ENCODE measurements at places on chromosomes 5 and 9.

- no peak for DNase-seq
Observed at GRCh38 chr5:160183075-160183474, 46.2 kb upstream of the FABP6 start.

- no peak for DNase-seq
Observed at GRCh38 chr5:118791926-118792734, 196.2 kb downstream of the DTWD2 start.

GRCh38 chr9:122383992-122384461 lies 13.2 kb downstream of the PTGS1 start:
- no peak for DNase-seq

DNA sequence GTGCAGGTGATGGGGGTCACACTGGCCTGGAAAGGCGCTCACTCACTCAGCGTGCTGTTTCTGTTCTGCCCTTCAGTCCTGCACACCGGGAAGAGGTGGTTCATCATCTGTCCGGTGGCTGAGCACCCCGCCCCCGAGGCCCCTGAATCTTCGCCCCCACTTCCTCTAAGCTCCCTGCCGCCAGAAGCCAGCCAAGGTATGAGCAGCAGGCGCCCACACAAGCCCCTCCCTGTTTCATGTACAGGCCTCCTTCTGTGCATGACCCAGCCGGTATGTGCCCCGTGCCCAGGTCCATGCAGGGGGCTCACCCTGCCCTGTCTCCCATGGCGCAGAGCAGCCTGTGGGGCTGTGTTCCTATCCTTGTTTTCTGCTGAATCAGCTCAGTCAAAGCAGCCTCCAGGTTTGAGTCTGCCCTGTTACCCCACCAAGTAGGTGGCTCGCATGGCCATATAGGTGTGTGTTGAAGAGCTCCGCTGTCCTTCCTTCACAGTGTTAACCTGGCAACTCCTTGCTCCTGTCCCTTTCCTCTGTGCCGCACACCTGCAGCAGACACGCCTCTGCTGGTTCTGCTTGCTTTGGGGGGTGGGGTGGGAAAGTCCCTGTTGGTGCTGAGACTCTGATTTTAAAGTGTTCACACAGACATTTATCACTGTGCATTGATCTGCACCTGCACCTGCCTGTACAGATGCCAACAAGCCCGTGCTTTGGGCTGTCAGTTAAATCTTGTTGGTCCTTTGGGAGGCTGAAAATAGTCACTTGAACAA lies 84.8 kb downstream of the WNK2 start:
- no peak for DNase-seq

DNA sequence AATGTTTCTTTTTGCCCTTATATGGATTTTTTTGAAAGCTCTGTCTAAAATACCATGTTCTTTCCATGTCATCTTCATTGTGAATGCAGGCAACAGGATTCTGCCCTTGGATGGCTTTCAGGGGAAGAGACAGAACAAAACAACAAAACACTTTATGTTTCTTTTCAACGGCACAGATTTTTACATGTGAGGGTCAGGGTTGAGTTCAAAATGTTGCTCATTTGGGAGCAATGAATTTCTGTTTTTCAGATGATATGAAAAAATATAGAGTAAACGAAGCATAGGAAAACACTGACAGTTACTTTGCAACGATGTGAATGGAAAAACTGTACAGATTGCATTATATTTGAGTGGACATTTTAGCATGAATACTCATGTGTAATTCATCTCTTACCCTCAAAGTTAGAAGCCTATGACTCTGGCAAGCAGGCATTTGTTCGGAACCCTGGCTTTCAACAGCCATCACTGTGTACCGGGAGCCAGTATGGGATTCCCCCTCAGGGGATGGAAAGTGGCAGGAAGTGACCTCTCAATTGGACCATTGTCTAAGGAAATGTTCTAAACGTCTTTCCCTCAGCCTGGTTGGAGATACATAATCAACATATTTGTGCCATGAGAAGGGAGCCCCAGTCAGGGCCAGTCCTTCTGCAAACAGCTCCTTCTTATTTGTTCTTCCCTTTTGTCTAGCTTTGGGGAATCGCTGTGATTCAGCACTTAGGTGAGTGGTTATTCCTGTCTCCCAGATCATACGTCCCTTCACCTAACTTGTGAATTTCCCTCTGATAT lies 153.9 kb upstream of the MEF2C start:
- DNase-seq: no peak

DNA sequence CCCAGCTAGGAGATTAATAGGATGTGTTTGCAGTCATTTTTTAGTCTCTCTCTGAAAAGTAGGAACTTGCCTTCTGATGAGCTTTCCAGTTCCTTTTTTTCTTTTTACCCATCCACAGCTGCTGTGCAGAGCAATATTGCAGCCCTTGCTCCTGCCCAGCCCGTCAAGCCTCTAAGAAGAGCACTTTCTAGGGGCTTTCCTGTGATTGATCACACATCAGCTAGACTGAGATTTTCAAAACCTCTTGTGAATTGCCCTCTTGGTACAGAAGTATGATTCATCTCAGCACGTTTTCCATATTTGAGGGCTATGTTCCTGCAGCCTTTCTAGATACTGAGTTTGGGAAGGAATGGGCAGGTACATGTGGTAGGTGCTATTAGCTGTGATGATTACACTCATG lies 93.9 kb downstream of the GALNT10 start:
- DNase-seq: no peak

DNA sequence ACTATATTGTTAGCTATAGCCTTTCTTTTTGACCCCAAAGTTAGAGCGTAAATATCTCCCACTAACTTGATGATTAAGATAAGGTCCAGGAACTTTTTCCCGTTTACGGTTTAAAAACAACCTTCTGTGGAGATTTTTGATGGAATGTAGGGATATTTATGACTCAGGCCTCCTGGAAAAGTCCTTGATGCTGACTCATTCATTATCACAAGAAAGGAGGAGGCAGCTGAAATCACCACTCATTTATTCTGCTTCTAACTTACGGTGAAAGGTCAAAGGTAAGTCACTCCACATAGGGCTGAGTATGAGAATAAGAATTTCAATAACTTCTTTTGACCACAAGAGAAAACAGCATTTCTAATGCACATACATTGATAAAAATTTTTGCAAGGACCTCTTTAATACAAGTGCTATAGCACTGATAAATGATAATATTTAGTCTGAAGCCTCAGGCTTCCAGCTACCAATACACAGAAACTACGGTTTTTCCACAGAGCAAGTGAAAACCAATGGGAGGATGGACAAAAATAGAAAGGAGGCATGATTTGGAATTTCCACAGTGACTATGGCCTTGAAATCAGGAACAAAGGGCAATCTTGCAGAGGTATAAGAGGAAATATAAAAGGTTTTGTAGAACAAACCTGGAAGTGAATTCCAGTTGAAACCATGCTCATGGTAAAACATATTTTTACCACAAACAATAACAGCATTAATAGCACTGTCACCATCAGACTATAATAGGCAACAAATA lies 146.5 kb downstream of the PPP2R2B start:
- DNase-seq: no peak

DNA sequence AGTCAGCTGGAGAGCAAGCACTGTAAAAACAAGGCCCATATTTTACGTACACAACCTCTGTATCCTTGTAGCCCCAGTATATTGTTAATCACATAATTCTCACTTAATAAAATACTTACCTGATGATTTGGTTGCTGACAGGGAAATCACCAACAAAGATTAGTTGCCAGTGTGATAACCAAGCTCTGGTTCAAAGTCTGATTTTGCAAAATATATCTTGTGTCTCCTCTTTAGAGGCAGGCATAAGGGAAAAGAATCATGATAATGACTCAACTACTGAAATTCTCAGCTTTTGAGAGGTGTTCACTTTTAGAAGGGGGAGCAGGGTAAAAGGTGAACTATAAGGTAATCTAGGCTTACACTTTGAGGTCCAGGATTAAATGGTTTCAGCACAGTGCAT lies 351.1 kb upstream of the CD180 start:
- no peak for DNase-seq

GRCh38 chr5:74187757-74188156 lies 452.8 kb downstream of the ENC1 start:
- no peak for DNase-seq

DNA sequence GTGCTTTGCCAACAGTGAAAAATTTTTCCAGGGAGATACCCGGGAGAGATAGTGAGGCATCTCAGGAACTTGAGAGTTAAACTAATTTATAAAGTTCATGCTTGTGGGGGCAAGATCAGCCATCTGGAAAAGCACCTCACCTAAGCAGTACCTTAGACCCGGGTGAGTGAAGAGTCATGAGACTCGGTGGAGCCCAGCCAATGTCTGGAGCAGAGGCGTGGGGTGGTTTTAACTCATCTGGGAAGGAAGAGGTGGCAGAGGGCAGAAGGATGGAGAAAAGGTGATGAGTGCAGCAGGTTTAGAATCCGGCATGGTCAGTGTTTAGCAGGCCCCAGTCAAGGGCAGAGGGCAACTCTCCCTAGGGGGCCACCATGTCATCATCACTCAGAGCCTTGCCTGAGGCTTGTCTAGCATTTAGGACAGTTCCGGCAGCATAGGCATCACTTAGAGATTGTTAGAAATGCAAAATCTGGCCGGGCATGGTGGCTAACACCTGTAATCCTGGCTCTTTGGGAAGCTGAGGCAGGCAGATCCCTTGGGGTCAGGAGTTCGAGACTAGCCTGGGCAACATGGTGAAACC lies 4.3 kb upstream of the RNF183 start:
- DNase-seq: no peak

GRCh38 chr9:35758475-35759050 lies 4.5 kb upstream of the MSMP start:
- no peak for DNase-seq

GRCh38 chr9:91177081-91177480 lies 184.6 kb downstream of the AUH start:
- DNase-seq: no peak

- DNase-seq: no peak
Observed at GRCh38 chr9:19630760-19631159, 158.1 kb downstream of the SLC24A2 start.

GRCh38 chr5:107764976-107765804 lies 94.5 kb upstream of the EFNA5 start:
- DNase-seq: no peak

DNA sequence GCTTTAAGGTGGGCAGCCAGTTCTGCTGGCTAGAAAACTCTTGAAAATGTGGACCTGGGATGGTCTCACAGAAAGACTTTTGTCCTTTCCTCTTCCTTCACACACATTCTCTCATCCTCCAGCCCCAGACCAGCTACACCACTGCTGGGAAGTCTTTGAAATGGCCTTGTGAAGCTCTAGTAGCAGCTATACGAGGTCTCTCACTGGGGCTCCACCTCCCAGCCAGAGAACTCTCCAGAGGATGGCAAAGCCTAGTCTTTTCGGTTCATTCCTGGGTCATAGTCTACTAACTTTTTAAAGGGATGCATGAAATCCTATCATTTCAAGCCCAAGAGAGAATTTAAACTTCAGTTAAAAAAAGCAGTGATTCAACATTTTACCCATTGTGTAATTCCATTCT lies 133.9 kb upstream of the ERCC6L2 start:
- DNase-seq: no peak

DNA sequence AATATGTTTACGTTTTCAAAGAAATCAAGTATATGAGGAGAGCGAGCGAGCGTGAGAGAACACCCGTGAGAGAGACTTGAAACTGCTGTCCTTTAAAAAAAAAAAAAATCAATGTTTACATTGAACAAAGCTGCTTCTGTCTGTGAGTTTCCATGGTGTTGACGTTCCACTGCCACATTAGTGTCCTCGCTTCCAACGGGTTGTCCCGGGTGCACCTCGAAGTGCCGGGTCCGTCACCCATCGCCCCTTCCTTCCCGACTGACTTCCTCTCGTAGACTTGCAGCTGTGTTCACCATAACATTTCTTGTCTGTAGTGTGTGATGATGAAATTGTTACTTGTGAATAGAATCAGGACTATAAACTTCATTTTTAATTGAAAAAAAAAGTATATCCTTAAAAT lies 97.0 kb downstream of the PDE6A start:
- DNase-seq: no peak

- DNase-seq: no peak
Observed at GRCh38 chr9:15268317-15268716, 38.7 kb downstream of the TTC39B start.

- DNase-seq: no peak
Observed at GRCh38 chr5:143443330-143443729, 39.8 kb upstream of the NR3C1 start.

DNA sequence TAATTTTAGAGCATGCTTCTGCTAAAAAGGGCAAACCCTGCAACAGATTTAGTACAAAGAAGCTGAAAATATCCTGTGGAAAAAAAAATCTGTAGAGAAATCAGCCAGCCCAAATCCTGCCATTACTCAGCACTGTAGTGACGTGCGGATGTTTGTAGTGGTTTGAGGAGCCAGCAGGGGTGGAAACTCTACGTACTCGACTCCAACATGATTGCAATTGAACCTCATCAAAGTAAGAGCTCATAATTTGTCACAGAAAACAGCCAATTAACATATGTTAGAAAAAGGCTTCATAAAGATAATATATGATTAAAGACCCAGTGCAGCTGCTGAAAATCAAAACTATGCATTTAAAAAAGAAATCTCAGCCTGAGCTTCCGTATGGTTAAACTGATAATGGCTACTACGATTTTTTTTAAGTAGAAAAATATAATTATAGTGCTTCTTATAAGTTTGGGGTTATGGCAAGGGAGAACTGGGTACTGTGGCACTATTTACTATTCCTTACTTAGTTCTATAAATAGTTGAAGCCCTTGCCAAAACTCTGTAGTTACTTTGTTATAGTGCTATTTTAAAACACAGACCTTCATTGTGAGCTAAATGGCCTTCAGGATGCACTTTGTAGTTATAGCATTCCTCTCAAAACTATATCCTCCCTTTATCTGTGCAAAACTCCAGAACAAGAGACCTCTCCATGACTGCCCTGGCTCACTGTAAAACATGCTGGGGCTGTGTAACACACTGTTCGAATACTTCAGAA lies 49.4 kb downstream of the MEF2C start:
- DNase-seq: peak; percentile 65

DNA sequence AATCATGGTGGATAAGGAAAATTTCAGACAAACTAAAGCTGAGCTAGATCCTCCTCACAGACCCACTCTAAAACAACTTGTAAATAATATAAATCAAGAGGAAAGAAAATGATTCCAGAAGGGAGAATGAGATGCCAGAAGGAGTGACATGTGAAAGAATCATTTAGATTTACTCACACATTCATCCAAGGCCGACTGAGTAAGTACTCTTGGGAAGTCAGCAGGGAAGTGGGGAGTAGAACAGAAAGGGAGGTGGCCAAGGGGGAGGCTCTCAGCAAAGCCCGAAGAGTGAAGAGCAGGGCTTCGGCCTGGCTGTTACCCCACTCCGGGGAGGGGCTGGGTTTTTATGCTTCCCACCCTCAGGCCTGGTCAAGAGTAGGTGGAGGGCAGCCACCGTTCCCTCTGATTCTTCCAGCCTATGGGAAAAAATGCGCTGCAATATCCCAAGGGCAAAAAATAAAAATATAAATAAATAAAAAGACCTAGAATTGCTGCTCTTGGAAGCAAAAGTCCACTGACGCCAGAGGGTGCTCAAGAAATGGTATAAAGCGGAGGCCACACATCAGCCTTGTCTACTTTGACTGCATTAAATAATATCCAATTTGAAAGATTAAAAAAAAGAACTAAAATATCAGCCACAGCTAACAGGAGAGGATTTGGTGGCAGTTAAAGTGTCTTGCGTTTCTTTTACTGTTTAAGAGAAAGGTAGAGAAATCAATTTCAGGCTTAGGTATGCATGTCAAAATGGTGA lies 110.2 kb upstream of the COL5A1 start:
- DNase-seq: no peak

Measured in T-helper 2 cell treated with Interferon-gamma antibody and Interleukin-4, amounts not matched to agents 5 μg/mL and 100 μg/mL, for 36 hours (primary cell).